ENCODE measurements at places on chromosomes 2 and 18. TPM values are rescaled to one million over a fixed set of nuclear protein-coding genes. Genes with fewer than 3 reads are reported as not detected.

The GCG gene
- not detected for total RNA-seq

The CNRIP1 gene
- total RNA-seq = not detected

The OSR1 gene
- not detected for total RNA-seq

The BMPR2 gene
- total RNA-seq = 14.6 TPM

- DNase-seq = no peak
These were observed 412 bp downstream of the OSBPL1A start for GRCh38 chr18:24397131-24397693.

DNA sequence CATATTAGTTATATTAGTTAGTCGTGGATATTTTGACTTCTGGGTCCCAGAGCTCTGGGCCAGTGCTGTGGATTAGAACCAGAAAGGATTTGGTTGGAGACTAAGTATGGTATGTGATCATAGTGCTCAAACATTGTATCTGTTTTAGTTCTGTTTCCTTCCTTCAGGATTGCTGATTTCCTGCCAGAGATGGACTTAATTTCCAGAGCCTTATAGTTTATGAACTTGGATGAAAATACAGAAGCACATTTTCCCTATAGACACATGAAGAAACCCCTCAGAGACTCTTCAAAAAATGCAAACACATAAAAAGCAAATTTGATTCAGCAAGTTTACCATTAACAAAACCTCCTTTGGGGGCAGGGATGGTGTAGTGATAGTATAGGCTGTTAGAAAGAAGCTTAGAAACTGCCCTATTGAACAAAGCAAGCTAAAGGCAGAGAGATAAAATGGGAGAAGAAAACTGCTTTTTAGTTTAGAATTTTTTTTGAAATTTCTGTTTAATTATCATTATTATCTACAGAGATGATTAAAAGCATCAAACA lies 88.7 kb upstream of the EFEMP1 start:
- DNase-seq = no peak
